ENCODE measurements at places on chromosomes 5 and 9. TPM values are rescaled to one million over a fixed set of nuclear protein-coding genes. Genes with fewer than 3 reads are reported as not detected.

The FAM221B gene
- total RNA-seq: not detected

- H3K27ac ChIP-seq: no peak overlapping the region
- no peak for DNase-seq
- no peak overlapping the region for H3K4me3 ChIP-seq
These were observed 15.3 kb upstream of the NOL6 start for GRCh38 chr9:33489066-33489465.

DNA sequence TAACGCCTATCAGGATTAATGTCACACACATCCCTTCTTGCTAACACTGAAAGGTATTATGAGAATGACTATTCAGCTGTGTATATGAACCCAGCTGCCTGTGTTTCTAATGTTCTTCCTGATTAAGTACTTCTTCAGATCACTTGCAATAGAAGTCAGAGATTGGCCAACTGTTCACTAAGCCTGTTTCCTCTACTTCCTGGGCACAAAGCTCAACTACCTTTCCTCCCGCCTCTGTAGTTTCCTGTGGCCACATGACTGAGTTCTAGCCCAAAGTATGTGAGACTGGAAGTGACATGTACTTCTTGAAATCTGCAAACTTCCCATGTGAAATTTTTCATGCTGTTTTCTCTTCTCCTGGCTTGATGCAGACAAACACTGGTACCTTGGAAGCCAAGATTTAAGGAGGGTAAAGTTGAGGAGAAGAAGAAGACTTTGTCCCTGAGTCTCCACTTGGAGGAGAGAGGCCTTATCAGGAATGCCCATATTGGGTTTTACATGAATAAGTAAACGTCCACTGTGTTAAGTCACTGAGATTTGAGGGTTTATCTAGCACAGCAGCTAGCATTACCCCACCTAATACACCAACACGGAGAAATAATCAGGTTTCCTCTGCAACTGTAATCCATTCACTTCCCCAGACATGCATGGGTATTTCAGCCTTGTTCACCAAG, 58.6 kb downstream of the SLIT3 start:
- no peaks in the 10 kb centered on the region for H3K36me3 ChIP-seq
- no peaks in the 10 kb centered on the region for H3K4me1 ChIP-seq
- no peak for DNase-seq
- H3K27me3 ChIP-seq: no peaks in the 10 kb centered on the region
- H3K27ac ChIP-seq: no peak overlapping the region
- H3K4me3 ChIP-seq: no peak overlapping the region

DNA sequence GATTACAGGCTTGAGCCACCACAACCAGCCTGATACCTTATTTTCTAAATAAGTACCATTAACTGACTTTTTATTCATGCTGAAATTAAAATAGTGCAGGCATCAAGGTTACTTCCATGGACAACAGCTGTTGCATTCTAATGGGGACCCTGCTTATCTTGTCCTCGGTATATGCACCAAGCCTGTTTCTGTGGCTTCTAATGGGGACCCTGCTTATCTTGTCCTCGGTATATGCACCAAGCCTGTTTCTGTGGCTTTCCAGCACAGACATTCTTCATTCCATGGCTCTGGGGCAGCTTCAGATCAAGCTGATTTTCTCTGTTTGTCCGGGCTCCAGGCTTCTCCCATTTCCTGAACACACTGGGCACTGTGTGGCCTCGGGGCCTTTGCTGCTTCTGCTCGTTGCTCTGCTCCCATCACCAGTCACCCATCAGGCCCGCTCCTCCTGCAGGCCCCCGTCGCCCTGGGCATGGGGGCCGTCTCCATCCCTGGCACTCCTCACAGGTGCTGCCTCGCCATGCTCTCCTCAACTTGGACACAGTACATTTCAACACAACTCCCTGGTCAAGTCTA, 30.7 kb downstream of the ZNF354A start:
- no peak overlapping the region for H3K27ac ChIP-seq
- H3K4me3 ChIP-seq: no peak overlapping the region
- DNase-seq: no peak
- no peaks in the 10 kb centered on the region for H3K4me1 ChIP-seq
- no peaks in the 10 kb centered on the region for H3K36me3 ChIP-seq

The TRUB2 gene
- 12.0 TPM for total RNA-seq

- H3K27me3 ChIP-seq: peaks cover 2% of the 10 kb centered on the region
- H3K36me3 ChIP-seq: no peaks in the 10 kb centered on the region
- H3K27ac ChIP-seq: no peak overlapping the region
These were observed 394.1 kb downstream of the ZNF608 start for GRCh38 chr5:124352312-124352711.

Data from natural killer cell (primary cell).